GM12891 (cell line): ENCODE measurements at places on chromosomes 2 and 18.

DNA sequence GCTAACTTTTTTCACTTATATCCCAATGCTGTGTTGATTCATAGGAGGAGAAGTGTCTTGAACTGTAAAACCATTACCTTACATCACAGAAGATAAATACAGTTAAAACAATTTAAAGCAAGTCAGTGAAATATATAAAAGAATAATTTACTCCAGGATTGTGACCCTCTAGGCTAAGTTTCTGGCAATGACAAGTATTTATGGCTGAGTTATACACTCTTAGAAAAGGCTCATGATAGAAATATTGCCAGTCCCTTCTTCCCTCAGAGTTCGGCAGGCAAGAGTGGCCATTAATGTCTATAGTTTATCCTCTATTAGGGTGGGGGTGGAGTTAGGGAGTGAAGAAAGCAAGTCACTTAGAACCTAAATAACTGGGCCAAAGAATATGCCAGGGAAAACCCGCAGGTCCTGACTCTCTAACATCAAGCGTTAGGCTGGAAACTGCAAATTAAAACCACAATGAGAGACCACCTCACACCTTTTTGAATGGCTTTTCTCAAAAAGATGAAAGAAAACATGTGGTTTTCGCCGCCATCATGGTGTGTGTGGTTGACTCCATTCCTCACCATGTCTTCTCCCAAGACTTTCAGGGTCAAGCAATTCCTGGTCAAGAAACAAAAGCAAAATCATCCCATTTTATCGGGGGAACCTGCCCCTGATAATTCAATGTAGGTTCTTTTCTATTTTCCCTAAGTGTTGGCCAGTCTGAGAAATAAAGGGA lies 69.3 kb downstream of the CD226 start:
- DNase-seq = no peak

GRCh38 chr18:79353267-79353666 lies 42.5 kb upstream of the NFATC1 start:
- DNase-seq = no peak

DNA sequence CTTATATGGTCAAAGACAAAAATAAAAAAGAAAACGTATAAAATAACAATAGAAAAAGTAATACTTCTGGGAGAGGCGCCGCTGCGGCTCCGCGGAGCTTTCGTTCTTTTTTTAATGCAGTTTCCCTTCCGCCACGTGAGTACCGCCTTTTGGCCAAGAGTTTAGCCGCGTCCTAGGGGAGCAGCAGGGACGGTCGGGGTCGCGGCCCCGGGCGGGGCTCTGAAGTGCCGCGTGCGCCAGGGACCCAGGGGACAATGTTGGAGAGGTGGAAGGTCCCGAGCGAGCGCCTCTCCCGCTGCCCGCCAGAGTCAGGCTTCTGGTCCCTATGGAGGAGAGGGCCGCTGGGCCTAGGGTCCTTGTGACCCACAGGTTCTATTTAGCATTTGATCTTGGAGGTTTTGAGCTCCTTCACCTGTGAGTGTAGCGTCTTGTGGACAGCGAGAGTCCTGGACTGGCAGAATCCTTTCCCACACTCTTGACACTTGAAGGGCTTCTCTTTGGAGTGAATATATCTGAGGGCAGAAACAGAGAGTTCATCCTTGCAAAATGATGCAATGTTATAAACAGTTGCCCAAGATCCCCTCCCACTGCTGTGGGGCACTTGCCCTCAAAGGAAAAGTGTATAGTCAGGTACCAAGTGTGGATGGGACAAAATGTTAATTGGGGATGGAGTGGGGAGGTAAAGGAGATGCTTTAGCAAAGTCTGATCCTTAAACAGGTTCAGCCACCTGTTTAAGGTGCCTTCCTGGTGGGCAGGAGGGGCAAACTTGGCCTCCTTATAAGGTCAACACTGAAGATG lies 6.3 kb downstream of the OSR1 start:
- no peak for DNase-seq

DNA sequence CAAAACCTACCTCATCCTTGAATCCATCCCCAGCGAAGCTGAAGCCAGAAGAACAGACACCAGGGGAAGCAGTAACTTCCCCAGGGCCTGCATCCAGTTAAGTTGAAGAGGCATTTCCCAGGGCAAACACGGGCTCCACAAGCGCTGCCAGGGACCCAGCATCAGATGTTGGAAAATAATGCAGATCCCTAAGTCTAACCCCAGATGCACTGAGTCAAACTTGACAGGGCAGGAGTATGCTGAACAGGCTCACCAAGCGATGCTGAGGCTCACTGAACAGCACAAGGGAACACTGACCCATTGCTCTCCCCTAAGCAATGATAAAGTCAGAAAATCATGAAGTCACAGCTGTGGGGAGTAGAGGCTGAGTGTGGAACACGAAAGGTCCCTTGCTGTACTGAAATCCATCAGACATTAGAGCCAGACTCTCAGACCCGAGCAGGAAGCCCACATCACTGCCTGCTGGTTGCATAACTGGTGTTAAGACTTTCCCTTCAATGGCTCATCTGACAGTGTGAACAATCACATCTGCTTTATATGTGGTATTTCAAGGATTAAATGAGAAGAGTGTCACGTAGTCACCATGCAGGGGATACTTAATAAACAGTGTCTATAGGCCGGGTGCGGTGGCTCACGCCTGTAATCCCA lies 36.2 kb downstream of the TNS1 start:
- no peak for DNase-seq

- peak; percentile 62 for DNase-seq
Measured at GRCh38 chr2:237556773-237557632, 9.4 kb upstream of the PRLH start.

DNA sequence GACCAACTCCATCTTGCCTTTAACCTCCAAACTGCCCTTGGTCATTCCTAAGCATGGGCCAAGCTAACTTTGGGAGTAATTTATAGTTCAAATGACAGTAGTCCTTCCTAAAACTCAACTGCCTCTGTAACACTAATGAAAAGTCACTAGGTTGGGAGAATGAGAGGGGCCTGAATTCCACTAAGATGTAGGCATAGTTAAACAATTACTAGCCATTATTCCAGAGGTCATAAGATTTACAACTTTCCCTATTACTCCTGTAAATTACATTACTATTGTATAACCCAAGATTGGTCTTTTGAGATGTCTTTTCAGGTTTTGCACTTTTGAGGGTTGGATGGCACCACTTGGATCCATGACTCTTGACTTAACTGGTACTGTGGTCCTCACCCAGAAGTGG lies 94.6 kb downstream of the SPP2 start:
- no peak for DNase-seq

DNA sequence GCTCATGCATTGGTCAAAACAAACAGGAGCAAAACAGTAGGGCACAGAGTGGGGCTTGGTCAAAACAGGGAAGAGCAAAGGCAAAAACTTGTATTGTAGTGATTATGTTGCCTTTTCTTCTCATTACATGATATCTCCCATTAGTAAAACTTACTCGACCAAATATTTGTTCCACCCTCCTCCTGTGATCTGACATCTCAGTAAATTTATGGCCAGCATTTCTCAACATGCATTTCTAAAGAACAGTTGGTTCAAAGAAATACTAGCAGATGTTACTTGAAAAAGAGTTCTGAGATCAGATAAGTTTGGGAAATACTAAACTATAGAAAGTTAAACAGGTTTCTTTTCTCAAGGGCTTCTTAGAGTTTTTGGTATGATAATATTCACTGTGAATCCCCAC lies 423.1 kb downstream of the FIGN start:
- DNase-seq = no peak

DNA sequence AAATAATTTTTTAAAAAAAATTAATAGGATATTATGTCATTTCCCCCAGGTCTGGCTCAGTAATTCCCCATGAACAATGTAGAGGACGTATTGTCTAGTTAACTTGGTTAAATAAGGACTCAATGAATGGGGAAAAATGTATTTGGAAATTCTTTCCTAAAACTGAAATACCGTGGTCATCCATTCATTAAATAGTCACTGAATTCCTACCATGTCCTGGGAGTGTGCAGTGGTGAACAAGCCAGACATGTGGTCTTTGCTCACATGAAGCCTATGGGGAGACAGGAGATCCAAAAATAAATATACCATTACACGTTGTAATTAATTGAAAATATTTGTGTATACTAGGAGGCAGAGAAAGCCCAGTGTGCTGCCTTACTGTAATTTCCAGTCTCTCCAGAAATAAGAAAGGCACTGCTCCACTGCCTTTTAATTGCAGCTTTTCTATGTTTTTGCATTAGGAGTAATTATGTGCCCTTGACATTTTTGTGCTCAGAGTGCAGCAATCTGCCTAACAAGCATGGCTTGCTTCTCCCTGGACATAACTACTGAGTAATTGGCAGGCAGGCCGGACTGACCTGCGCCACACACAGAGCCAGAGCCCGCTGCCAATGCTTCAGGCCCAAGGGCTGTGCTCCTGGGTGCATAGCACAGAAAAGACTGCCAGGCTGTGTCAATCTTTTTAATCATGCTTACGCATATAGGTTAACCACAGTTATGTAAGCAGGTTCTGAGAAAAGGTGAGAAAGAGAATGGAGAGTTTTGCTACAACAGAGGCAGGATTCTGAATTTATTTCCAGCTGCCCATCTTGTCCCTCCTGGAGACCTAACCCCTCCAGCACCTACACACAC lies 22.2 kb upstream of the TTC39C start:
- no peak for DNase-seq

- no peak for DNase-seq
Measured at GRCh38 chr2:199552141-199552540, 94.4 kb upstream of the SATB2 start.

- no peak for DNase-seq
Measured at GRCh38 chr18:25704071-25704470, 352.1 kb upstream of the ZNF521 start.

DNA sequence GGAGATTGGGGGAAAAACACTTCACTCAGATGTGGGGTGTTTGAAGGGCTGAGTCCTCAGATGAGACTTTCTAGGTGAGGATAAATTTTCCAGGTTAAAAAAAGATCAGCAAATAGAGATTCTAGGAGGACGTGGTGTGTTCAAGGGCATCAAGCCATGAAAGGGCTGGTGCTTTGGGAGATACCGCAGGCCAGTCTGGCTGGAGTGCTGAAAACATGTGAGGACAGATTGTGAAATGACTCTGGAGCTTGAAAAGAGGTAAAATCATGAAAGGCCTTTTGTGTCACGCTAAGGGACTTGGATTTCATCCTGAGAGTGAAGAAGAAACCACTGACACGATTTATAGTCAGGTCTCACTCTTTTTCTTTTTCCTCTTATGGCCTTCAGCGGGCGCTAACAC lies 320.5 kb downstream of the DPP10 start:
- no peak for DNase-seq

GRCh38 chr2:49359721-49360406 lies 205.5 kb upstream of the FSHR start:
- DNase-seq = no peak

GRCh38 chr2:9258953-9259399 lies 52.4 kb downstream of the ASAP2 start:
- no peak for DNase-seq

DNA sequence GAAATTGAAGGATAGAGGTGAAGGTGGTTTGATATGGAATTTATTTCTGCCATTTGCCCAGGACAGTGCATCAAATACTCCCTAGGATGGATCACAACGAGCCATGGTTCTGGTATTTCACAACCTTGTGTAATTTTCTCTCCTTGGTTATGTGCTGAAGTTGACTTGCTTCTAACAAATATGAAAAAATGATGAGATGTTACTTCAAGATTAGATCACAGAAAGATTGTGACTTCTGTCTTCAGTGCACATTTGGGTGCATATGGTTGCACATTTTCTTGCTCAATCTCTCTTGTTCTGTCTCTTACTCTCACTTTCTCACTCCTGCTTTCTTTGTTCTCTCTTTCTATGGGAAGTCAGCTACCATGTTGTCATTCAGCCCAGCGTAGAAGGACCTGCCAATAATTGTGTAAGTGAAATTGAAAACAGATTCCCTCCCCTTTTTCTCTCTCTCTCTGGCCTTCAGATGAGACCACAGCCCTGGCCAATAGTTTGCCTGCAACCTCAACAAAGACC lies 104.6 kb upstream of the RMDN2 start:
- DNase-seq = no peak

DNA sequence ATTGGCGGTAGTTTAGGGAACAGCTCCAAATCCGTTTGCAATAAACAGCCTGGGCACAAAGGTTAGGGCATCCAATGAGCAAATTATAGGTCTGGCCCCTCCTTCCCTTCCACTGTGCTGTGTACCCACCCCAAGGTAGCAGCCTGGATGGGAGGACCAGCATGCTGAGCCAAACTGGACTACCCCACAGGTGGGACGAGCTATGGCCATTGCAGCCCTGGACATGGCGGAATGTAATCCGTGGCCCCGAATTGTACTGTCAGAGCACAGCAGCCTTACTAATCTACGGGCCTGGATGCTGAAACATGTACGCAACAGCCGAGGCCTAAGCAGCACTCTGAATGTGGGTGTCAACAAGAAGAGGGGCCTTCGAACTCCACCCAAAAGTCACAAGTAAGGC lies 6.7 kb downstream of the AGBL5 start:
- DNase-seq = no peak

DNA sequence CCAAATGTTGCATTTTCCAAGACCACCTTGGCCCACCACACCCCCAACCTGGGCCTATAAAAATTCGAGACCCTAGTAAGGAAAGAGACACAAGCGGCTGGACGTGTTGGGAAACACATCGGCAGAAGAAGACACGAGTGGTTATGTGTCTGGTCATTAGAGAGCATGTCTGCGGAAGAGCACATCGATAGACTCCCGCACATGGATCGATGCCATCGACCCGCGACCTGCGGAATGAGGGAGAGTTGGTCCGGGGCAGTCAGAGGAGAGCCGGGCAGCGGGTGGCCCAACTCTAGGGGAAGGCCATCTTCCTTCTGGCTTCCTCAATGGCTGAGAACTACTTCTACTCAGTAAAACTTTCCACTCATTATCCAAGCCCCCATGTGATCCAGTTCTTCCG lies 219.4 kb downstream of the TGIF1 start:
- no peak for DNase-seq

- peak; percentile 67 for DNase-seq
Measured at GRCh38 chr2:74919827-74920226, 38.6 kb upstream of the POLE4 start.

DNA sequence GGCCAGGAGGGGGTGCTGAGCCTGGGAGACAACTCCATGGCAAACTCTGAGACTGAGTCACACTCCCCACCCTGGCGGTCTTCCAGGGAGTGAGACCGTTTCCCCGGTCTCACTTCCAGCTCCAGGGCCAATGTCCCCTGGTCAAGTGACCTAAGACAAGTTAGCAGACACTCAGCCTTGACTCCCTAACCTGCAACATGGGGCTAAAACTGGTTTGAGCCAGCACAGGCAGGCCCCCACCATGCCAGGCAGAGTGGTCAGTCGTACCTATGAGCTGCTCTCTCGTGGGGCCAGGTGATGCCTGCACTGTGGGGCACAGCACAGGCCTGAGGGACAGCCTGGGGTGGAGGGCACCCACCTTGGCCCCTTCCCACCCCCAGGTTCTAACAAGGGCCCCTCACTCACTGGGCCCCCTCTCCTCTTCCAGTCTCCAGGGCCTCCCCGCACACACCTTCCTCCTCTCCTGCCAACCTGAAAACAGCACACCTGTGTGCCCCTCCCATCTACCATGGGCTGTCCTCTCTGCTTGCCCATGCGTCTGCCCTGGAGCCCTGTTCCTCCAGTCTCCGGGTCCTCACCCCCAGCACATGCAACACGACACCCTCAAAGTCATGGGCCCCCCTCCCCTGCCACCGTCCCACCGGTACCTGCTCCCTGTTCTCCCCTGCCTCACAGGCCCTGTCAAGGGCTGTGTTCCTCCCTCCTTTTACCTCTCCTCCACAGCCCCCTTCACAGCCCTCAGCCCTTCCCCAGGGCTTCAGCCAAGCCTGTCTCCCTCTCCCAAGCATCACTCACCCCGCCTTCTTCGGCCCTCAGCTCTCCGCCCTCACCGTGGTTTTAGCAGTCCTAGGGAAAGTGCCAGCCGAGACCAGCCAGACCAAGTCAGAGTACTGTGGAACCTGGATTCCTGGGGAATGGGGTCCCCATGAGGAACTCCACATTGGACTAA lies 1.6 kb downstream of the GPR17 start:
- no peak for DNase-seq
